HuH-7 (cell line): ENCODE measurements at places on chromosomes 5 and 9.

DNA sequence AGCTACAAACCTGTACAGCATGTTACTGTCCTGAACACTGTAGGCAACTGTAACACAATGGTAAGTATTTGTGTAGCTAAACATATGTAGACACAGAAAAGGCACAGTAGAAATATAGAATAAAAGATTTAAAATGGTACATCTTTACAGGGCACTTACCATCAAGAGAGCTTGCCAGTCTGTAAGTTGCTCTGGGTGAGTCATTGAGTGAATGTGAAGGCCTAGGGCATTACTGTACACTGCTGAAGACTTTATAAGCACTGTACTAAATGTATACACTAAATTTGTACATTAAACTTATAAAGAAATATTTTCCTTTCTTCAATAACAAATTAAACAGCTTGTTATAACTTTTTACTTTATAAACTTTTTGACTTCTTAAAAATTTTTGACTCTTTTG is 20.5 kb downstream of the ADRB2 start:
- DNase-seq: no peak

DNA sequence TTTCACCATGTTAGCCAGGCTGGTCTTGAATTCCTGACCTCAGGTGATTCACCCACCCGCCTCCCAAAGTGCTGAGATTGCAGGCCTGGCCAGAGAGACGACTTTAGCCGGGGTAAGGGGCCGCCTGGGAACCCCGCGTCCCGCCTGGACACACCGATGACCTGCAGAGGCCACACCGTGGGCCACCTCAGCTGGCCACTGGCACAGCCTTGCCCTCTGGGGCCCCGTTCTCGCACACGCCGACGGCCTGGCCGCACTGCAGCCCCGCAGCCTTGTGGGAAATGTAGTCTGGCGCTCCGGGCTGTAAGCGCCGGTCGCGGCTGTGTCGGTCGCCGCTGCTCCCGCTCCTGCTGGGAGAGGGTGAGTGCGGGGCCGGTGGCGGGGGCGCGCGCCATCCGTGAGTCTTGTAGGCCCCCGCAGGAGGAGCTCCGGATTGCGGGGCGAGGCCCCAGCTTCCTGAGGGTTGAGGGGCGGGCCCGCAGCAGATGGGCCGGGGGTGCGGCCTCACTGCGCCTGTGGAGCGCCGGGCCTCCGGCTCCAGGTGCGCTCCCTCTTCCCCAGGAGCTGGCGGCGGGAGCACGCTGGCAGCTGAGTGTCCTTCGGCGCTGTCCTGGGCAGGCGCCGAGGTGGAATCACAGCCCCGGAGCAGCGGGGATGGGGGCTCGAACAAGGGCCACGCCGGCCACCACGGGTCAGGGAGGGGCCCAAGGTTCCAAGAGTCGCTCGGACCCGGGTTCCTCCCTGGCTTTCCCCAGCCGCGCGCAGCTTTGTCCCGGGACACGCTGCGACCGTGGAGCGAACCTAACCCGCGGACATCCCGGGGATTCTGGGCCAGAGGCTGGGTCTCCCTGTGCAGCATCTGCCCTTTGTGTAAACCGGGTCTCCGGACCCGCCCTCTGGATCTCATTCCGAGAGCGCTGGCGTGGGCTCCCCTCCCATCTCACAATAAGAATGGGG is at the start of gene ZFP2:
ZFP2 (plus strand) TSS at position 299 of the 957 bp plus-strand sequence. CDS start 35,401 bp downstream, outside the sequence.
- peak; percentile 74 for DNase-seq

GRCh38 chr9:76552751-76553455 is 93.9 kb downstream of the GCNT1 start:
- DNase-seq: no peak

DNA sequence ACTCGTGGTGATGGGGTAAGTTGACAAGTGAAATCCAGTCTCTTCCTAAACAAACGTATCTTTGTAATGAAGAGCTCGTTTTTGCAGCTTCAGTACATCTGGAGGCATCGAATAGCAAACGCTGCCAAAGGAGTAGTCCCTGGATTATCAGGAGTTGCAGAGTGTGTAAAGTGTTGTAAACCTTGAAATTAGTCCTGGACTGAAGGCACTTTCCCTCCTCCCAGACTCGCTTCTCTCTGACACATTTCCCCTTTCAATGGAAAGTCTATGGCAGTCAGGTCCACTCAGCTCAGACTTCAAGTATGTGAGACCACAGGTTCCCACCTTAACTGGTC is 1.5 kb upstream of the PBX3 start:
- DNase-seq: no peak

- DNase-seq: no peak
These were observed 70.6 kb upstream of the CCNG1 start for GRCh38 chr5:163366757-163367156.

- DNase-seq: no peak
These were observed at the start of gene HAND1 for GRCh38 chr5:154478224-154478565. TSS of gene HAND1 (minus strand) at chr5:154478227. CDS start at chr5:154478008, 219 bp downstream.

GRCh38 chr9:127974001-127974768 is 6.6 kb downstream of the EEIG1 start:
- DNase-seq: no peak

GRCh38 chr9:76027416-76027815 is 136.9 kb downstream of the PCSK5 start:
- DNase-seq: no peak

DNA sequence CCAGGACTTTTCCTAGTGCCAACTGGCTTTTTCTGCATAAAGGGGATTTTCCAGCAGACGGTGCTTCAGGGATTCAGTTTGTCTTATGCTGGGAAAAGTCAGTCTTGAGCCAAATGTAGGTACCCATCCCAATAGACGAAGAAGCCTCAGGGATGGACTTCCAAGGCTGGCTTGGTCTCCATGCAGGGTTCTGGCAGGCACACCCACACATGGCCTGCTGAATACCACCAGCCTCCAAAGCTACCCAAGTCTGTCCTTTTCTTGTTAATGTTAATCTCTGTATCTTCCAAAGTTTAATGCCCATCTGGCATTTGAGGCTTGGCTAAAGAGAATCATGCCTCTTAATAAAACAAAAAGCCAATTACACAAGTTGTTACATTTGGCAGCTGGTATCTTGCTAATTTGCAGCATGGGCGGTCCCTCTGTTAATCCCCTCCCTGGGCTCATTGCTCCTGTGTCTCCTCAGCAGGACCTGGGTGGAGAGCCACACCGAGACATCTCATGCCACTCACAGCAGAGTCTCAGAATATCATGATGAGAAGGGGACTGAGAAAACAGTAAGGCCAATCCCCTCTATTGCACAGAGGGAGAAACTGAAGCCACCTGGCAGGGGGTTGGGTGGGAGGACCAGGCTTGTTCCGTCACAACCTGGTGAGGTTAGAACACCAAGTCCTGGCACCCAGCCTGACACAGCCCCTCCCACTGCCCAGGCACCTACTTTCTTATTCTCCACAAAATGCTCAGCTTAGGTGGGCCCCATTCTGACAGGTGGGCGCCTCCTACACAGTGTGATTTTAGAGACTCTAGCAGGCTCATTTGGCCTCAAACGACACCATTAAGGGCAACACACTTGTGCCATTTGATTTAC is 243.2 kb downstream of the FSTL4 start:
- DNase-seq: no peak

- DNase-seq: no peak
These were observed 36.0 kb upstream of the IL7R start for GRCh38 chr5:35820735-35821134.

GRCh38 chr9:115127191-115127817 is 9.3 kb upstream of the TNC start:
- DNase-seq: no peak

DNA sequence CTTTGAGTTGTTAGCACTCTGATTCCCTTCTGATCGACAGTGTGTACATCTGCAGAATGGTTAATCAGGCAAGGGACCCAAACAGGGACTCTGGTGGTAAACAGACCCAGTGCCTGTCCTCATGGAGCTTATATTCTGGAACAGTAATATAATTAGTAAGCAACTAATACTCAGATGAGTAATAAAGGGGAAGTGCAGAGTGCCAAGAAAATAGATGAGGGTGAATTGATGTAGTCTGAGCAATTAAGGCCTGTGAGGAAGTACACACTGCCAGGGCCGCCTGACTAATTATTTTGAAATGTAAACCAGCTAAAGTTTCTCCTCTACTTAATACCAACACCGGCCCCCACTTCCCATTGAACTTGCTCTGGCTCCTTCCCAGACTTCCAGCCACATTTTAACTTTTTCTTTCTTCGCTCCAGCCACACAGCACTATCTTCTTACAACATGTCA is 4.2 kb downstream of the DHX29 start:
- no peak for DNase-seq

- no peak for DNase-seq
These were observed 272.3 kb downstream of the MRPS30 start for GRCh38 chr5:45081082-45081481.

DNA sequence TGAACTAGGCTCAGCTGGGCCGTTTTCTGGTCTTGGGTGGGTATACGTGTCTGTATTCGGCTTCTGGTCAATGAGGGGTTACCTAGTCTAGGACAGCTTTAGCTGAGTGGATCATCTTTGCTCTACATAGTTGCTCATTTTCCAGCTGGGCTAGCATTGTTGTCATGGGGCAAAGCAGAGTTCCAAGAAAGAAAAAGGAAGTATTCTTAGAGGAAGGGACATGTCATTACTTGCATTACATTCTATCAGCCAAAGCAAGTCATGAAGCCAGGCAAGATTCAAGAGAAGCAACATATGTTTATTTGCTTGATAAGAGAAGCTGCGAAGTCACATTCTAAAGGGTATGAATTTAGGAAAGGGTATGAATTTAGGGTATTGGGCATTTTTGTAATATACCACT is 396.5 kb downstream of the ZNF608 start:
- no peak for DNase-seq

- DNase-seq: no peak
These were observed 173.0 kb downstream of the GIN1 start for GRCh38 chr5:102946971-102947370.

- no peak for DNase-seq
These were observed 291.4 kb downstream of the MCTP1 start for GRCh38 chr5:94993491-94993890.

GRCh38 chr9:83432104-83432627 is 106.0 kb downstream of the FRMD3 start:
- no peak for DNase-seq
